ENCODE measurements at places on chromosomes 2 and 18.

GRCh38 chr2:182283512-182283911 lies 143.3 kb downstream of the PDE1A start:
- DNase-seq, result no peak

- no peak for DNase-seq
Observed at GRCh38 chr18:45687621-45688020, 36.4 kb upstream of the SLC14A1 start.

- no peak for DNase-seq
Observed at GRCh38 chr2:110969696-110970095, 151.0 kb upstream of the BCL2L11 start.

DNA sequence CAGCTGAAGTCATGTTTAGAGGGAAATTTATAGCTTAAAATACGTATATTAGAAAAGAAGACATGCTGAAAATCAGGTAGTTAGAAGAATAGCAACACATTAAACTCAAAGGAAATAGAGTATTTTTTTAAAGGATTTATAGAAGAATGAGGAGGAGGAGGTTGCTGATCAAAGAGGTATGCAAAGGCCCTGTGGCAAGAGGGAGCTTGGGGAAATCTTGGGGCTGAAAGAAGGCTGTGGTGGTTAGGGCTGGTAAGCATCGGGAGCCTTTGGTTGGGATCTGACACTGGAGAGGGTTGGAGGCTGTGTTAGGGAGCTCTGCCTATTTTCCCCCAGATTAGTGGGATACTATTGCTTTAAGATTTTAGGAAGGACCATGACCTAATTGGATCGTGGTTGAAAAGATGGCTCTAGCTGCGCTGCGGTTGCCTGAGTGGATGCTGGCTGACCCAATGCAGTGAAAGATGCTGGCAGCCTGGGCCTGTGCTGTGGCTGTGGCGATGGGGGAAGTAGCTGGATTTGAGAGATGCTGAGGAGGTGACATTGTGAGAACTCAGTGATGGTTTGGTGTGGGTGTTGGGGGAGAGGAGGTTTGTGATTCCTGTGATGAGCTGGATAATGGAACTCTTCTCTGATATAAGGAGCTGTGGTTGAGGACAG lies 11.7 kb downstream of the DGKD start:
- no peak for DNase-seq

- no peak for DNase-seq
Observed at GRCh38 chr2:223674998-223675609, 72.9 kb upstream of the SCG2 start.

GRCh38 chr2:204049635-204050034 lies 113.1 kb downstream of the ICOS start:
- DNase-seq, result no peak

DNA sequence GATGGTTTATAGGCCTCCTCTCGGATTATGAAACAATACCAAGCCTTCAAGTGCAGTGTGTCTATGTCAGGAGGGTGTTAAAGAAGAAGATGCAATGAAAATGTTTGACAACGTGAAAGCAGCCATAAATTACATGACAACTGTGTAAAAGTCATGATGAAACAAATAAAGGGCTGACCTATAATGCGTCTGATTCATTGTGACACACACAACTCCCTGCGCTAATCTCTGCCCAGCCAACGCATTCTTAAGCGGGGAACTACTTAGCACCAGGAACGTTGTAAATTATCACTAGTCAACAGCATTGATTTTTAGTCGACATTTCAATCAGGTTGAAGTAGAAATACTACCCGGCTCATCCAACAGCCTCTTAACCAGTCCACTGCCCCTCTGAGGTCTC lies 26.8 kb downstream of the BCL11A start:
- no peak for DNase-seq

- DNase-seq, result no peak
Observed at GRCh38 chr2:215784371-215784783, 229.0 kb downstream of the MREG start.

- no peak for DNase-seq
Observed at GRCh38 chr2:69954084-69954483, 7.3 kb downstream of the ASPRV1 start.

GRCh38 chr2:176178038-176178756 lies 10.3 kb upstream of the HOXD1 start:
- DNase-seq, result no peak

- DNase-seq, result no peak
Observed at GRCh38 chr2:192500550-192501200, 305.9 kb upstream of the TMEFF2 start.
